Activated CD4-positive, alpha-beta T cell treated with anti-CD3 and anti-CD28 coated beads, Interleukin-2, amount 50 U/mL, for 1 hour (primary cell): ENCODE measurements at places on chromosomes 6 and 20.

DNA sequence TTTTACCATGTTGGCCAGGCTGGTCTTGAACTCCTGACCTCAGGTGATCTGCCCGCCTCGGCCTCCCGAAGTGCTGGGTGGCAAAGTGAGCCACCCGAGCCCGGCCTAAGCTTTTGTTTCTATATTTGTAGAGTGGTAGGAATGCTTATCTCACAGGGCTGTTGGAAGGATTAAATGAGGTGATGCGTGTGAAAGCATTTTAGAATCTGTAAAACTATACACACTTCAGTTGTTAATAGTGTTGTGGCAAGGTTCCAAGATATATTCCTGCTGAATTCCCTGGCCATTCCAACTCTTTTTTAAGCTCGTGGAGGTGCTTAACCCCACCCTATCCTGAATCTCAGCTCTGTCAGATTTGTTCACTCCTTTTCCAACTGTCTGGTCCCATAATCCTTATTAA lies 89.9 kb upstream of the AKIRIN2 start:
- DNase-seq = no peak

DNA sequence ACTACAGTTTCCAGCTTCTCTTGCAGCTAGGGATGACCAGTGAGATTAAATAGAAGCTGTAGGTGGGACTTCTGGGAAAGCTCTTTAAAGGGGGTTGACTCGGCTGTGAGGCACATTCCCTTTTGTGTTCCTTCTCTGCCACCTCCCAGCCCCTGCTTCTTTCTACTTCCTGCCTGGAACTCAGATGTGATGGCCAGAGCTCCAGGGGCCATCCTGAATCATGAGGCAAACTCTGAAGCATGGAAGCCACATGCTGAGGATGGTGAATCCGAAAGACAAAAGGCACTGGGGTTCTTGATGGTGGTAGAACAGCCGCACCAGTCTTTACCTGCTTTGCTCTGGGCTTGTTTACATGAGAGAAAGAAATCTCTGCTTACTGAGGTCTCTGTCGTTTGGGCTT lies 9.1 kb downstream of the CEBPB start:
- no peak for DNase-seq

GRCh38 chr6:36436466-36436865 lies 6.2 kb downstream of the PXT1 start:
- no peak for DNase-seq

GRCh38 chr20:50671626-50672025 lies 19.7 kb downstream of the RIPOR3 start:
- no peak for DNase-seq

DNA sequence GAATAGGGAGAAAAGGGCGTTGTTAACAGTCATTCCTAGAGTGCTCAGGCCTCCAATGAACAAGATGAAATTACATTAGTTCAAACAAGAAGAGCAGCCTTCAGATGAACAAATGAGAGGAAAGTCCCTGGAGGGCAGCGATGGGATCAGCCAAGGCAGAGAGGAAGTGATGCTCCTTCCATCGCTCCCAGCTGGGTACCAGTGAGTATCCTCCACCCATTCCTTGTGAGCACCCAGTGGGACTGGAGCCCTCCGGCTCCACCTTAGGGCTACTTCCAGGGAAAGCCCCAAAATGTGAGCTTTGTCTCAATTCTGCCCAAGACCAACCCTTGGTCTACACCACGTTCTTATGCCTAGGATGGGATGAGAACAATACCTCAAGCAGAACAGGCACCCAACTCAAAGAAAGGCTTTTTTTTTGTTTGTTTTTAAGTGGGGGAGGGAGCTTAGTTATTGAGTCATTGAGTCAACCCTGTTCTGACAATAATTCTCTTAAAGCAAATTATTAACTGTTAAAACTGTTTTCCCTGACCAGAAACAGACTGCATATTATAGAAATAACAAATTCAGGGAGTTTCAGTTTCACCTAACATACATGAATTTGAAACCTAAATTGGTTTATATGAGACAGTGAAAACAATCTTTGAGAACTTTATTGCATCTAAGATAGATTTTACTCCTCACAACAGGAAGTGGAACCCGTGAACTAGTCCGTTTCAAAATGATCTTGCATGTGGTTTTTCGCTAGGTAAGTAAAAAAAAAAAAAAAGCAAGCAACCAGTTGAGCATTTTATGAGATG lies 106.9 kb downstream of the IPCEF1 start:
- no peak for DNase-seq

- no peak for DNase-seq
Observed at GRCh38 chr6:148628251-148628650, 118.6 kb upstream of the UST start.
